ENCODE measurements at places on chromosomes 4 and X.

DNA sequence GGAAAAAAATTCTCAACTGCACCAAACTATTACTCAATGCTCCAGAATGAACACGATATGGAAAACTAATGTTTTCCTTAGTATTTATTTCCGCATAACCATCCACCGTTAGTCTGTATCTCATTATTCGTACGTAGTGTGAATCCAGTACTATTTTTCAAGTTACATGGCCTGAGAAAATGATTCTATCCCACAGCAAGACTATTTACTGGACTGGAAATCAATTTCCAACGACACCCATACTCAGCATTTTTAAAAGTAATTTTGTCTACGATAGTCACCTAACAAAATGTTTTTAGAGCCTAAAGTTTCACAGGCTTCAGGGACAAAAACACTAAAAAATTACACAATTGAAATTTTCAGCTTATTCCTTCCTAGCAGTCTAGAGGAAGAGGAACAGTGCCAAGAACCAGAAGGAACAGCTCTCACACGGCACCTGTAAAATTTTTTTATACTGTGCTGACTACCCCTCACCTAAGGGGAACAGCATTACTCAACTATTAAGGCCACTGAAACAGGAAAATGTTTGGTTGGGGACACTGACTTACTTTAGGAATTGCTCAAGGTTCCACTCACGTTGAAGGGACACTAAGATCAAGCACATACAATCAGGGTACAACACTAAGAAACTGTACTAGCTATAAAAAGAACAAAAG, 9.6 kb downstream of the UBE2D3 start:
- no peak for DNase-seq

DNA sequence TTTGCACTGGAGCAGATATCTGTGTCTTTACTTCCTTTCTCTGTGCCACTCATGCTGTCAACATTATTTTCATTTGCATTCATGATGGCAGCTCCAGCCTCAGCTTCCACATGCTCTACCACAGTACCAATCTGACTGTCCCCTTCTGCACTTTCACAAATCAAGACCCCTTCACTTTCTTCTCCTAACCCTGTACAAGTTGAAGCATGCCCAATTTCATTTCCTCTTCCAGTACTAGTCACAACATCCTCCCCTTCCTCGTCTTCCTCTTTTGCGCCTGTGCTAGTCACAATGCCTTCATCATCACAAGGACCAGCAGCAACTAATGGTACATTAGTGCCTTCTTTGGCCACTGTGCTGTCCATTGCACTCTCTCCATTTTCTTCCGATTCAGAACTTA, 26.5 kb downstream of the BOD1L1 start:
- no peak for DNase-seq

- DNase-seq: no peak
Observed at GRCh38 chrX:29376584-29376983, 789.3 kb downstream of the IL1RAPL1 start.

DNA sequence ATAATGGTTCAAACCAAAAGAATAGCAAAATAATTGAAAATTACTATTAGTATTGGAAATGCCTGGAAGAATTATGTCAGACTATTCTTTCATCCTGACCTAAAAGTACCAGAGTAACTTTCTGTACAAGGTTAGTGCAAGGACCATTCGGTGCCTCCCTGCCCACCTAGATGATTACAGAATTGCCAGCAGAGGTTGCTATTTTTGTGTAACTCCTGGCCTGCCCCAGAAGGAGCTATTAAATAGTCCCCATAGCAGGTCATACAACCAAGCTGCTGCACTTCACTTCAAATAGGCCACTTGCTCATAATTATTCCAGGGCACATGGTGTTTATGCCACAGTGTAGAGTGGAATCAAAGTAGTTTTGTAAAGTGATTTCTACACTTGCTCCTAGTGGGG, 831.1 kb upstream of the PABPC4L start:
- DNase-seq: no peak

GRCh38 chr4:107999932-108000539, 10.3 kb downstream of the HADH start:
- DNase-seq: no peak

DNA sequence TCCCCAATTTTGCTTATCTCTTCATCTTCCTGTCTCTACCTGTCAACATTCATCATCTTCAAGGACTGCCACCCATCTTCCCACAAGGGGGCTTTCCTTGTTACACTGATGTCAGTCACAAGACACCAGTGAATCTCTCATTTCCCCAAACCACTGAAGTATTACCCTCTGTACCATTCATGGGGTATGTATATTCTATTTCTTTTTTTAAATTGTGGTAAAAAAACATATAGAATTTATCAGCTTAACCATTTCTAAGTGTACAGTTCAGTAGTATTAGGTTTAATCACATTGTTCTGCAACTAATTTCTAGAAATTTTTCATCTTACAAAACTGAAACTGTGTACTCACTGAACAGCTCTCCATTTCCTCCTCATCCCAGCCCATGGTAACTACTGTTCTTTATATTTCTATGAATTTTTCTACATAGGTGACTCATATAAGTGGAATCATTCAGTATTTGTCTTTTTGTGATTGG, 98.6 kb downstream of the LARP7 start:
- no peak for DNase-seq

DNA sequence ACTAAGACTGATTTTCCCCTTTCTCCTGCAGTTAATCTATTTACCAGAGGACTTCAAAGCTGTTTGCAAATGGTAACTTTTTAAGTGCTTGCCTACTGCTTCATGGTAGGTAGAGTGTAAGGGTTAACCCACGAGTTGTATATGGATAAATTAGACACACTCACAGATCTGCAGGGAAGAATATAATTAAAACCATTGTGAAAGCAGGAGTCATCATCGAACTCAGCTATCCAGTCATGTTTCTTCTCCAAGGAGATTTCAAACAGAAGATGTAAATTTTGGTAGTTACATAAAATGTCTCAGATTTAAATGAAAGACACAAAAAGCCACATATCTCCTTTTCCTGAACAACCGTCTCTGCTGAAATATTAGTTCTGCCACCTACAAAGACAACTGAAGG, 549 bp upstream of the XG start:
- DNase-seq: no peak

GRCh38 chr4:62018537-62018936, 818.4 kb downstream of the ADGRL3 start:
- DNase-seq: no peak

DNA sequence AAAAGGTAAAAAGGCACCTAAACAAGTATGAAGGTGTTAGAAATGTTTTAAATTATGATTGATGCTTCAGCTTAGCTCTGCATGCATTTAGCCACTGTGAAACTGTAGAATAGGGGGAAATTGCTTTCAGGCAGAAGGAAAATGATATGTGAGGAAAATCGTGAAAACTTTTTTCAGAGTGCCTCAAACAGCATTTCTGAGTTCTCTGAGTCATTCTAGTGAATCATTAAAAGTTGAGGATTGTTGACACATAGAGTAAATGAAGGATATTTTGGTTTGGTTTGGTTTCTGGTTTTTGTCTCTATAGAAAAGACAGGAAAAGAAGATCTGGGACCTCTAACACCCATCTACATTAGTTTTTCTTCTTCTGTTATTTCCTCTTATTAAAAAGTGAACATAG, 332.5 kb upstream of the TRAM1L1 start:
- no peak for DNase-seq

- DNase-seq: no peak
Observed at GRCh38 chrX:140167551-140167950, 202.2 kb upstream of the CXorf66 start.

- DNase-seq: no peak
Observed at GRCh38 chr4:121181493-121181892, 17.4 kb upstream of the TNIP3 start.

DNA sequence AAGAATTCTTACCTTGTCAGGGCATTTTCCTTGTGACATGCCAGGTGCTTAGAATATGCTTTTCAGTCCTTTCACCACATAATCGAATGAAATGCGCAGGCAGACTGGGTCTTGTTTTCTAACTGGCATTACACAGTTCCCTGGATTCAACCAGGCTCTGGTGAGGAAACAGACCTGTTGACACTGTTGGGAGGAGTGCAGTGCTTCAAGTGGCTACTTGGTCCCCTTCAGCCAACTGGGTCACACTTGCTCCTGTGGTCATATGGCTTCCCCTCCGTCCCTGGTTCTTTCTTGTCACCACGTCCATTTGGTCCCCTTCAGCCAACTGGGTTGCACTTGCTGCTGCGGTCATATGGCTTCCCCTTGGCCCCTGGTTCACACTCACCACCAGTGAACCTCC, 9.7 kb downstream of the SMIM20 start:
- DNase-seq: no peak

- DNase-seq: no peak
Observed at GRCh38 chr4:168501407-168501806, 4.6 kb downstream of the PALLD start.

DNA sequence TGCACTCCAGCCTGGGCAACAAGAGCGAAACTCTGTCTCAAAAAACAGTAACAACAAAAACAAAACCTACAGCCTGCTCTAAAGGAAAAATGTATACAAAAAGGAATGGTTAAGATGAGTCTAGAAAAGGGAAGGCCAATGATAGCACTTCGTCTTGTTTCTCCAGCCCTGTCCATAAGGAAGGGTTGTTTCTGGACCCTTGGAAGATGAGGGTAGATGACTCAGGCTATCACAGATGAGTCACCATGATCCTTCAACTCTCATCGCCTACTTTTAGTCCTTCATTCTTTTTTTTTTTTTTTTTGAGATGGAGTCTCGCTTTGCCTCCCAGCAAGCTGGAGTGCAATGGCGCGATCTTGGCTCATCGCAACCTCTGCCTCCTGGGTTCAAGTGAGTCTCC, 8.8 kb downstream of the PLA2G12A start:
- DNase-seq: no peak

DNA sequence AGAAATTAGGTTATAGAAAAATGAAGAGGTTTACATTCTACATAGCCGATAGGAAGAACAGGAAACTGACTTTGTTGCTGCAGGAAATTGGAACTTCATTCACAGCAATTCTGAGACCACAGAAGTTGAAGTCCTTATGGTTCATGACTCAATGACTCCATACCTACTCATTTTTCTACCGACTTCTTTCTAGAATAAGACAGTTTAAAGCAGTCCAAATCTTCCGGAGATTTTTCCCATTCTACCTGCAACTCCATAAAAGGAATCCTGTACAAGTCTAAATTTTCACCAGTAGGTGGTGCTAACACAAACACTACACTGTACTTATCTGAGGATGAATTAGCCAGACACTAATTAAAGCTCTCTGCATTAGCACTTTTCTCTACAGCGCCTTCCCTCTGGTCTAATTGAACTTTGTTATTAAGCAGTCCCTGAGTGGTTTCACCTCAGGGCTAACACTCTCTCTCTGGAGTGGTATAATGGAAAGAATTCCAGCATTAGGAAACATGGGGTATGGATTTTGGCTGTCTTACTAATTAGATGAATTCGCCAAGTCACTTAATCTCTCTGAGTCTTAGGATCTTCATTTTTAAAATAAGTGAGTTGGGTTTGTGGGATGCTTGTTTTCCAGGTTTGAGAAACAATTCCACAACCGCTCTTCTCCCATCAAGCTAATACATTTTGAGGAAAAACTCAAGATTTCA, 167.9 kb downstream of the SMIM20 start:
- no peak for DNase-seq

DNA sequence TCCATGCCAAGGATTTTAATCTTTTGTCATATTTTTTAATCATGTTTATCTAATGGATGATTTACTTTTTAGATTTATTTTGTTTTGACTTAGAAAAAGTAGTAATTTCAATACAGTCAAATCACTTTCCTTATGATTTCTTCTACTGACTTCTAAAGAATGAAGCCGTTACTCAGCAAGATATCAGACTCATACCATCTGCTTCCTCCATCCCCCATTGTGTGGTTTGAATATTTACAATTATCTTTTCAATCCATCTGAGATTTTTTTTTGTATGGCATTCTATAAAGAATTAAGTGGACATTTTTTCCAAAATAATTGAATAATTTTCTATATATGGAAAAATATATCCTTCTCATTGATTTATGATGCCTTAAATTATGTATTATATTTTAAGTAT, 565.4 kb upstream of the ATOH1 start:
- no peak for DNase-seq

- DNase-seq: no peak
Observed at GRCh38 chrX:69900491-69900890, 149.2 kb downstream of the AWAT2 start.

GRCh38 chr4:113882668-113883067, 96.8 kb downstream of the ARSJ start:
- DNase-seq: no peak

DNA sequence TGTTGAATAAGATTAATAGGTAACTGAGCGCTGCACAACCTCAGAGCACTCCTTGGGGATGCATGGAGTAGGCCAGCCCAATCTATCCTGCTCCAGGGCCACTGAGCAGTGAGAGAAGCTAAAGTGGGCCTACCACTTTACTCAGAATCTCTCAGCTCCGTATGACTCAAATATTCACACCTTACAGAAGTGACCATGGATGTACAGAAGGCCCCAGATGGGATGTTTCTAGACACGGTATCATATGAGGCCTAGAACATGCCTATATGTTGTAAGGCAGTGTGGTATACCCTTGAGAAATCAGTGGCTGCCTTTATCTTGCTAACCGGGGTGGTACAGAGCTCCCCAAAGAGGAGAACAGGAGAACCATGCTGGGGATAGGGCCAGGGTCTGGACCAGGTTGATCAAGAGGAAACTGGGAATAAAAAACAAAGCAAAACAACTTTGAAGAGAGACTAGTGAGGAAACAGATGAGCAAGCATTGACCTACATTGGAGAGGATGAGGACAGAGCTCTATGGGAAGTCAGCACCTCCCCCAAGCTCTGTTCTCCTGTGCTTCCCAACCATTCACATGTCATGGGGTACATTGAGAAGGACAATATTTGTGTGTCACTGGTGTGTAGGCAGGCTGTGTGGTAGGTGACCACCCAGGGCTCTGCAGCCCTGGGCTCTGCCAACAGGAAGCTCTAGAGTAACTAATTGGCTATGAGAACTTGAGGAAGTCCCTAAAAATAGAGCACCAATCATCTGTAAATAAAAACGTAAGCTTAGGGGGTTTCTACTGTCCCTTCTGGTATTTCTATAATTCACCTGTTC, 31.4 kb downstream of the HOPX start:
- no peak for DNase-seq

- DNase-seq: no peak
Observed at GRCh38 chr4:137360761-137361160, 171.5 kb downstream of the PCDH18 start.

DNA sequence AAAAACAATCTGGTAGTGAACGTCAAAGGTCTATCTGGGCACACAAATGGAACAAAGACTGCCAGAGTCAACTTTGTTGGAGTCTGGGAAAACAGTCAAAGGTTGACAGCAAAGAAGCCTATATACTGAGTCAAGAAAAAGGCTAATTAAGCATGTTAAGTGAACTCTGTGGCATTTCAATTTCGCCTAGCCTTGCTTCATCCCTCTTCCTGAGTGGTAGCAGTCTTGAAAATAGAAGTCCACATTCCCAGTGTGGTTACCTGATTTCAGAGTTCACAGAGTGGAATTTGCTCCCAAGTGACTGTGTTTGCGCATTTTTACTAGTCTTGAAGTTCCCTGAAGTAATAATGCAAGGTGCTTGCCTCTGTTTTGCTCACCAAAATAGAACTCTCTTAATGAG, 760.0 kb downstream of the FSTL5 start:
- DNase-seq: no peak

Data from central memory CD8-positive, alpha-beta T cell (primary cell).